ENCODE measurements at places on chromosomes 16 and 17.

GRCh38 chr17:20092973-20093626 is 83.9 kb downstream of the SPECC1 start:
- no peak for DNase-seq

GRCh38 chr17:83161298-83162034 is 82.1 kb downstream of the METRNL start:
- DNase-seq, result no peak

DNA sequence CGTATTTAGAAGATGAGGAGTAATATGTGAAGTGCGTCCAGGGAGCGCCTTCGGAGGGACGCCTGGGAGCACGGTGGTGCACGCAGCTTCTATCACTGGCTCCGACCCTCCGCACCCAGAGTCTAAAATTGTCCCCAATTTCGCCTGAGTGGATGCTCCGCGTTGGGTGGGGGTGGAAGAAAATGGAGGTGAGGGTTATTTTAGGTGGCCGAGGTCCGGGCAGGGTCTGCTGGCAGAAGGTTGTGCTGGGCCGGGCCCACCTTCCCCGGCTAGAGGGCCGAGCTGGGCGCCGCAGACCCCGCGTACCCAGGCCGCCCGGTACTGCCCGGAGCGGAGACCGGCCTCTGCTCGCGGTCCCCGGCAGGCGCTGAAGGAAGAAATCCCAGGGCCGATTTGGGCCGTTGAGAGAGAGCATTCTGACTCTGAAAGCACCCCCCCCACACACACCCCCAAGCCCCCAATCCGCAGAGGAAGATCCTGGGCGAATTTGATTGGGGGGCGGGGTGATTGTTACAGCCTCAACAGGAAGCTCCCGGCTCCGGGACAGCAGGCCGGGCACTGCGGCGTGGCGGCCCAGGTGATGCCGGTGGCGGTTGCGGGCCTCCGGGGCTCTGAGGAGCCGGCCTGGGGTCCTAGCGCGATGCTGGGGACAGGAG is 3.0 kb downstream of the BAHCC1 start:
- peak; percentile 89 for DNase-seq

DNA sequence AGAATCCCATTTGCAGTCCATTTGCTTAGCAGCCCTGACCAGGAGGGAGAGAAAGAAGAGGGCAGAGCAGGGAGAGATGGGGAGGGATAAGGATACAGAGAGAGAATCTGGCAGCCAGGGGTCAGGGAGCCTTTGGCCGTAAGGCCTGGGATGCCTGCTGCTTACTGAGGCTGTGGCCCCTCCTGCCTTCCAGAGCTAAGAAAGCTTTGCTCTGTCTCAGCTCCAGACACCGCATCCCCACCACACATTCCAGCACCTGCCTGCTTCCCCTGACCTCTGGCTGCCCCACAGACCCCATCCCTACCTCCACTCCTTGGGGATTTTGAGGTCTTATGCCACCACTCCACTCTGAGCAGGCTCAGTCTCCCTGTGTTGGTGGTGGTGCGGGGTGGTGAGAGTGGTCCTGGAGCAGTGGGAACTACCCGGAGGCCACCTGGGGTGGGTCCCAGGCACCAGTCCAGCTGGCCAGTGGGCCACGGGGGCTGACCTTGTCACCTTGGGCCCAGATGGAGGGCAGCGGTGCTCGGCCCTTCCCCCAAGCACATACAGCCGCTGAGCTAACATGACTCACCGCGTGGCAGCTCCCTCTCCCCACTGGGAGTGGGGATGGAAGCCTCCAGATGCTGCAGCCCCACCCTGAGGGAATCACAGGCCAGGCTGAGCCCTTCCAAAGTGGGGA is 58.3 kb downstream of the RAI1 start:
- no peak for DNase-seq

GRCh38 chr16:3004319-3004718 is 8.4 kb upstream of the CLDN9 start:
- DNase-seq, result no peak

DNA sequence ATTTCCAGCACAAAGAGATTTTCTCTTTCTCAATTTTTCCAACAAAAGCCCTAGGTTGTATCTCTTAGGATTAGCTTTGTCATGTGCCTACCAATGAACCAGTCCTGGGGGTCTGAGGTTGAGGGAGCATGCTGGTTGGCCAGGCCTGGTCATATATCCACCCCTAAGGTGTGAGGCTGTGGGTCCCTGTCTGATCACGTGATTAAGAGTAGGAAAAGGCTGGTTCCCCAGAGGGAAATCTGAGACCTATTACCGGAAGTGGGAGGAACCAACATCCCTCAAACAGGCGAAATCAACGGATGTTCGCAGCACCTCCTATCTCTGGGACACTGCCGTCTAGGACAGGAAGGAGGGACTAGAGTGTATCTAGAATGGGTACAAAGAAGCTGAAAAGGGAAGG is 185.7 kb upstream of the IRX5 start:
- DNase-seq, result no peak

DNA sequence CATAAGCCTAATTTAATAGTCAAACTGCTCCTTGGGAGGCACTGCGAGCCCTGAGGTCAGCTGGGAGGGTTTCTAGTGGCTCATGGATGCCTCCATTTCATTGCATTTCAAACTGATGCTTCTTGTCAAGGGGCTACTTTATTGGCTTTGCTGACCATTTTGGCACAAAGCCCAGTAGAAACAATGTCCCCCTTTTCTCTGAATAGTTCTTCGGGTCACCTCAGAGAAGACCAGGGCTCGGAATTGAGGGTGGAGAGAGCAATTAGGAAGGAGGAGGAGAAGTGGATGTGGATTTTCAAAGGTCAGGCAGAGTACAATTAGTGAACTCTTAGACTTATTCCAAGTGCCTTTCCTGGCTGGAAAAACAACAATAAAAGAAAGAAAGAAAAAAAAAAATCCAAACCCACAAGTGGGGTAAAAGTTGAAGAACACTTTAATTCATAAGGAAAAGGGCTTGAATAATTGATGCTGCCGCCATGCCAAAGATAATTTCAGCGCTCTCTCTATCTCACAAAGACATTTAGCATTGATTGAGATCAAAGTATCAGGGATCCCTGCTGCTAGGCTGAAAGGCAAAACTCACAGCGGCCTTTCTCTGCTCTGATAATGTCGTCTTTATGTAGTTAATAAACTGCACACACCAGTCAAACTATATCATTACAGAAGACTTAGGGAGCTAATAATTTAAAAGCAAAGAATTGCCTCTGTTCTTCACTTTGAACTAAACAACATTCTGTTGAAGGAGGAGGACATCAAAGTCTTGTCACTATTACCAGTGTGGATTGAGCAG is 122.7 kb downstream of the RGS9 start:
- no peak for DNase-seq

DNA sequence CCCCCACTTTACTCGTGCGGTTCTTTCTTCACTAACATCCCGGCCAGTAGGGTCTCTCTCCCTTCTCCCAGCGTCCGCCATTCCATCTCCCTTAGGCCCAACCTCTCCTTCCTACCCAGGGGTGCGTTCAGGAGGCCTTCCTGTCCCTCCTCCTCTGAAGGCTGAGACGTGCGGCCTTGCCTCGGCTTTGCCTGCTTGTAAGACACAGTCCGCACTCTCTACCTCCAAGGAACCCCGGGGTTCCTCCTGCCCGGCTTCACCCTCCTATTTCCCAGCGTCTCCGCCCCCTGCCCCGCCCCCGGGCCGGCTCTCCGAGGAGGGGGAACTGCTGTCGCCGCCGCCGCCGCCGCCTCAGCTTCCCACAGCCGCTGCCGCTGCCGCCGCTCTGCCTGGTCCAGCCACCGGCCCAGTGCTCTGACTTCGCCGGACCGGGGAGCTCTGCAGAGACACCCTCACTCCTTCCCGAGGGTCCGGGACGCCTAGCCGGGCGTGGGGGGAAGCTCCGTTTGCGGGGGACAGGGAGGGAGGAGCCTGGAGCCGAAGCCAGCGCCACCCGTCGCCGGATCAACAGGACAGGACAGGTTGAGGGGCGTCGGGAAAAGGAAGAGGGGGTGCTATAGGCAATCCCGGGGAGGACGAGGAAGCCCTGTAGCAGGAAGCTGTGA is 1.2 kb upstream of the FGF11 start:
- DNase-seq, result peak; percentile 80

DNA sequence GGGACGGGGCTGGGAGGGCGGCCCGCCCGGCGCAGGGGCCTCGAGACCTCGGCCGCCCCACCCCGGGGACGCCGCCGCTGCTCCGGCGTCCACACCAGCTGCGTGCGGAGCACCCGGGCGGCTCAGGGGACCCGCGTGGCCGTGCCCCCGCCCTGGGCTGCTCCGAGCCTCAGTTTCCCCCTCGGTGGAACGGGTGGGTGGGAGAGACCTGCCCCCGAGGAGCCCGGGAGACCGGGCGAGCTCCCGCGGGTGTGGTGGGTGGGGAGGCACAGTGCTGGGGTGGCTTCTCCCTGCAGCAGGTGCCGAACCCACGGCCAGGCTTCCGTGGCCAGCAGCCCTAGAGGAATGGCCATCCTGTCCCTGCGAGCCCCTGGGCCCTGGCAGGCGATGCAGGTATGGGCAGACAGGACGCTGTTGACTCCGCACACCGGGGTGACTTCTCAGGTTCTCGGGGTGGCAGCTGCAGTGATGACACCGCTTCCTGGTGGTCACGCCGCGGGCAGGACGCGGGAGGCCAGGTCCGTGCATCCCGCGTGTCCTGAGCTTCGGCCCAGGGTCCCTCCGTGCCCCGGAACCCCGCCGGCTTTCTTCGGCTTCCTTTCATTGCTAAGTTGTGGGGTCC is 677 bp downstream of the DEF8 start:
- DNase-seq, result no peak

- DNase-seq, result no peak
Observed at GRCh38 chr17:77869041-77869599, 89.4 kb upstream of the TNRC6C start.

DNA sequence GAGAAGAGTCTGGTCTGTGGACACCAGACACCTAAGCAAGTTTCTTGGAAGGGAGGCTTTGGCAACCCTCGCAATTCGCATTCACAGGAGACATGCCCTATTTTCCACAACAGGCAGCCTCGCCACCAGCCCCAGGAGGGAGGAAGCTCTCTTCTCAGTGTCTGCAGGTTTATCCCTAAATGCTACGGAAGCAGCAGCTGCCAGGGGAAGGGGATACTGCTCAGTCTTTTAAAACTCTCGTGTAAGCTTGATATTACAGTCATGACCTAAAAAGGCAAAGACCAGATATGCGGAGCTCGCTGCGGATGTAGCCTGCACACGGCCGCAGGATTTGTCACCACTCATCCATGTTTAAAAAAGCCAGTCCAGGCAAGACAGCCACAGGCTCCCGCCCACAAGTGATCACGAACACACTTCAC is 159.2 kb upstream of the RPH3AL start:
- DNase-seq, result no peak

GRCh38 chr16:87414251-87414680 is 22.1 kb downstream of the MAP1LC3B start:
- DNase-seq, result no peak

- DNase-seq, result no peak
Observed at GRCh38 chr16:11094857-11095565, 150.6 kb downstream of the CLEC16A start.

GRCh38 chr16:76565542-76565941 is 288.3 kb downstream of the CNTNAP4 start:
- DNase-seq, result no peak

DNA sequence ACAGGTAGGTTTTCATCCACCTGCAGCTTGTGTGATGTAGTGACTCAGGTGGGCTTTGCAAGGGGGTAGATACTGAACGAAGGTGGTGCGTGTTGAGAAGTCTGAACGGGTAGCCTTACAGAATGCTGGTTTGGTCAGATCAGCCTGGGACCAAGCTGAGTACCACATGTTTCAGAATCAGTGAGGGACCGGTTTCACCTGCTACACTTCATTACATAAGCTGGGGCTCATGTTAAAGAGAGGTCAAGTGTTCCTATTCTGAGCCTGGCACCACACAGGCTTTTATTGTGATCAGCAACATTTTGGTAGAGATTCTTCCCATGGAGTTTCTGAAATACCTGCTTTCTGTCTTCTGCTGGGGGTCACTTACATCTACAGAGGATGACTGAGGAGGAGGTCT is 207.4 kb upstream of the EEF2KMT start:
- no peak for DNase-seq

- no peak for DNase-seq
Observed at GRCh38 chr17:77151186-77151585, 10.4 kb downstream of the SEC14L1 start.

DNA sequence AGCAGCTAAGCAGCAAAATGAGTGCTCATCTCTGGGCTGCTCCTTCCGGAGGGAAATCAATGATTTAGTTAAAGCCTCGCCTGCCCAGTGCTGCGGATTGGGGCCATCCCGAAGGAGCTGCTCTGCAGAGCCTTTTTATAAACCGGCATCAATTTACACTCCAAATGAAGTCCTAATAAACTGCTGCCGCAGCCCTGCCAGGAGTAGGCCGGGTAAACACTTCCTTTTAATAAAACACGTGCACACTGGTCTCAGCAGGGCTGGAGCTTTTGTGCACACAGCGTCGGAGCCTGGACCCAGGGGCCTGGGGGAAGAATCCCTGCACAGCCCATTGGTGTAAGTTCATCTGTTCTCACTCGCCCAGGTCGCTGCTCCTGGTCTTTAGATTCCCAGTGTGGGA is 79.6 kb upstream of the HS3ST2 start:
- no peak for DNase-seq

DNA sequence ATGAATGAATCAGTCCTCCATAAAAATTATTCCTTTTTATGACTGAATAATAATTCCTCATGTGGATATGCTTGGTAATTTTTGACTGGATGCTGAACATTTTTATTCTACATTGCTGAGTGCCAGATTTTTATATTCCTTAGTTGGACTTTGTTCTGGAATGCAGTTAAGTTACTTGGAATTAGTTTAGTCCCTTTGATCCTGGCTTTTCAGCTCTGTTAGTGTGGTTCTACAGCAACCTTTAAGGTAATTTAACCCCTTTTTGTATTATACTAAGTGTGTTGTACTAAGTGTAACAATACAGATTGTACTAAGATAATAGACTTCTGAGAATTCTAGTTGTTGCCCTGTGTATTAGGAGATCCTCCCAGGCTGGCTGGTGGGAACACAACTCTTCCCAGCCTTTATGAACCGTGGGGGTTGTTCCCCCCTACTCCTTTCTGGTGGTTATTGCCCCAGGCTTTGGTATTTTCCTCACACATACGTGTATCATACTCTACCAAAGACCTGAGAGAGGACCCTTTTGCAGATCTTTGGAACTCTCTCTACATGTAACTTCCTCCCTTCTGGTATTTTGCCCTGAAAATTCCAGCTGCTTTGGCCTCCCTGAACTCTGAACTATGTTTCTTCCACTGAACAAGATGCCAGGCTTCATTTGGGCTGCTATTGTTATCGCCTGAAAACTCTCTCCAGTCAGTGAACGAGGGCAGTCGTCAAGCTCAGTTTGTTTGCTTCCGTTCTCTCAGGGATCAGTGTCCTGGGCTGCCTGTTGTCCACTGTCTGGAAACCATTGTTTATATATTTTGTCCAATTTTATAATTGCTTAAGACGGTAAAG is 30.5 kb downstream of the TANGO6 start:
- no peak for DNase-seq

DNA sequence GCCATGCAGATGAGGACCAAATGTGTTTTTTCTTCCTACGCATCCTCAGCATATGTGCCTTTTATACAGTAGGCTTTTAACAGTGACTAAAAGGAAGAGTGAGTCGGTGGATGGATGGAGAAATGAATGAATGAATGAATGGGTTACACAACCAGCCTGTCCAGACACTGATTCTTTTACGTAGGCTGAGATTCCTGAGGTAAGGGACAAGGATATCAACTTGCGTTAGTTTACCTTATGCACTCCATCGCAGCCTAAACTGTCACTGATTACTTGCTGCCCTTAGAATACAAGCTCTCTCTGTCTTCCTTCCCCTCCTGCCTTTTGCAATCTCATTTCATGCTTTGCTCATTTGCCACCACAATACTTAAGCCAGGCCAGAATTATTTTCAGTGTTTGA is 59.0 kb downstream of the RBFOX1 start:
- no peak for DNase-seq
